ENCODE measurements at places on chromosomes 2 and 18.

DNA sequence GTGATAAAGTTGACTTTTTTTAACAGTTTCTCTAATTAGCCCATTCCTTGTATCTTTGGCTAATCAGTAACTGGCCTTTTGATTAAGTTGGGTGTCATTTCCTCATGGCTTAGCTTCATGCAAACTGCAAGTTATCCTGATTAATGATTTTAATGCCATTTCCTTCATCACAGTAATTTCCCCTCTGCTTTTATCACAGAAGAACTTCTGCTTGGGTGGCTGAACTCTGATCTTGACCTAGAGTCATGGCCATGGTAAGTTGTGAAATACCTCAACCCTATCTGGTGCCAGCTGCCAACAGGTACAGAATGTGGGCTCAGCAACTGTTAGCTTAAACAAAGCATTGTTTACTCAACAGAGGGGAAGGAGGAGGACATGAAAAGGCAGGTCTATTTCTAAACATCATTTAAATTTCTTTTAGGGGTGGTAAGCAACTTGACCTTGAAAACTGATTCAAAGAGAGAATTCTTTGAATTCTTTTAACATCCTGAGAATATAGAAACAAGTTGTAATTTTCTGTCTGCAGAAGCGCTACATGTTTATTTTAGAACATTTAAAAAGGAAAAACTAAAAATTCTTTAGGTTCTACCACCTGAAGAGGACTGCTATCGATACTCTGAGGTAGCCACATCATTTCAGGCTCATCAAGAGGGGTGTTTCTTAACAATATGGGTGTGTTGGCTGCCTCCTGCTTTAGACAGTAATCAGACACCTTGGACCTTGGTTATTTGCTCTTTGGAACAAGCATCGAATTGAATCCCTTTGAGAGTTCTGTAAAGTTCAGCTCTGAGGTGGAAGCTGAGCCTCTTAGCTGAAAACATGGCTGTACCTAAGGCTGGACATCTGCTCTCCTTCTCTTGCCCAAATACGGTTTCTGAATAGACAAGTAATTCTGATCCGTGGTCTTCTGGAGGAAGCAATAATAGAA is 39.7 kb downstream of the ANXA4 start:
- DNase-seq: peak; percentile 31

GRCh38 chr2:202114795-202115194 is 41.7 kb downstream of the KIAA2012 start:
- peak; percentile 17 for DNase-seq

DNA sequence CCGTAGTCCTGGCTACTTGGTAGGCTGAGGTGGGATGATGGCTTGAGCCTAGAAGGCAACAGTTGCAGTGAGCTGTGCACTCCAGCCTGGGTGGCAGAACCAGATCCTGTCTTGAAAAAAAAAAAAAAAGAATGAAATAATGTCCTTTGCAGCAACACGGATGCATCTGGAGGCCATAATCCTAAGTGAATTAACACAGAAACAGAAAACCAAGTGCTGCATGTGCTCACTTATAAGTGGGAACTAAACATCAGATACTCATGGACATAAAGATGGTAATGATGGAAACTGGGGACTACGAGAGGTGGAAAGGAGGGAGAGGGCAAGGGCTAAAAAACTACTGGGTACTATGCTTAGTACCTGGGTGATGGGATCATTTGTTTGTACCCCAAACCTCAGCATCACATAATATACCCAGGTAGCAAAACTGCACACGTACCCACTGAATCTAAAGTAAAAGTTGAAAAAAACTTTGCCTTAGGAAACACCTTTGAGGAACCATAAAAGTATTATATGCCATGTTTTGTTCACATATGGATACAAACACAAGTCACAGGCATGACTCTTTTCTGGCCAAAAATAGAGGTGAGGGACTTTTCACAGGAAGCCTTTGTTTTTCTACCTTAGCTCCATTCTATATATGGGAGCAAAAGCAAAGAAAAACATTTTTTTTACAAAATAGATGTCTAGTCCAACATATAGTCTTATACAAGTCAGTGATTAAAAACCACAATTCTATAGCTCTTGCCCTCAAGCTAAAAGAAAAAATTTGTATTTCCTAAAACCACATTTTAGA is 36.6 kb downstream of the GPR155 start:
- no peak for DNase-seq

GRCh38 chr2:164662066-164662465 is 40.8 kb upstream of the GRB14 start:
- DNase-seq: no peak

DNA sequence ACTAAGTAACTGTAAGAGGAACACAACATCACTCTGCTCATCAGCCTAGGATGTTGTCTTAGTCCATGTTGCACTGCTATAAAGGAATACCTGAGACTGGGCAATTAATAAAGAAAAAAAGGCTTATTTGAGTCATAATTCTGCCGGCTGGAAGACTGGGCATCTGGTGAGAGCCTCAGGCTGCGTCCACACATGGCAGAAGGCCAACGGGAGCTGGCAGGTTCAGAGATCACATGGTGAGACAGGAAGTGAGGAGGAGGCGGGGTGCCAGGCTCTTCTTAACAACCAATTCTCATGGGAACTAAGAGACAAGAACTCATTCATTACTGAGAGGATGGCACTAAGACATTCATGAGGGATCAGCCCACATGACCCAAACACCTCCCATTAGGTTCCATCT is 46.8 kb downstream of the EPG5 start:
- peak; percentile 19 for DNase-seq

DNA sequence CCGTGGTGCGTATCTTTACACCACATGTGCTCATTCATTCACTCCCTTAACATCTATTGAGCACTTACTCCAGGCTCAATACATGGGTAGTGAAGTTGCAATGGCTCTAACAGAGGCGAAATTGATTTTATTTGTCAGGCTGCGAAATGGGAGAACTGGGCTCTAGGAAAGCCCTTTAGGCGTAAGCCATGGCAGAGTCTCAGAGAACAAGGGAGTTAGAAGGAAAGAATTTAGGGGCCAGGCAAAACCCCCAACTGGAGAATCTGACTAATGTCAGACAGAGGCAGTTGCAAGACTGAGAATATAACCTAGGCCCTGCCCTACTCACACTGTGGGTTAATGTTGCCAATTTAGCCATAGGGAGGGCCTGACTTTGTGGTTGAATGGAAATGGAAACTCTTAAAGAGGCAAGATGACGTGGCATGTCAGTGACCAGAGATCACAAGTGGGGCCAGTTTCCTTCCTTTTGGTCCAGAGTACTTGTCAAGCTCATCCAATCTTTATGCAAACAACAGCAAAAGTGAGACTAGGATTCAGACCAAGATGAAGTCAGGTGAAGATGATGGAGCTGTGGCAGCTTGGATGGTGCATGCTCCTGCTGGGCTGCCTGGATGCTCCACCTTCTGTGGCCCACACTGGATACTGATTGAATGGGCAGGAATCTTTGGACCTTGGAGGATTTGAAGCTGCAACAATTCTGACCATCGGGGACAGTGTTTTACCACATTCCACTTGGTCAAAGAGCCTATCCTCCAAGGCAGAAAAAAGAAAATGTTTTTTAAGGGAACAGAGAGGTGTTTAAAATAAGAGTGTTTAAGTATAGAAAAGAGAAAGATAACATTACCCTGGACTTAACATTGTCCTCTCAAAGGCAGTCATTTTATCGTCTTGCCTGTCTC is 92.2 kb downstream of the CAPN13 start:
- DNase-seq: no peak

DNA sequence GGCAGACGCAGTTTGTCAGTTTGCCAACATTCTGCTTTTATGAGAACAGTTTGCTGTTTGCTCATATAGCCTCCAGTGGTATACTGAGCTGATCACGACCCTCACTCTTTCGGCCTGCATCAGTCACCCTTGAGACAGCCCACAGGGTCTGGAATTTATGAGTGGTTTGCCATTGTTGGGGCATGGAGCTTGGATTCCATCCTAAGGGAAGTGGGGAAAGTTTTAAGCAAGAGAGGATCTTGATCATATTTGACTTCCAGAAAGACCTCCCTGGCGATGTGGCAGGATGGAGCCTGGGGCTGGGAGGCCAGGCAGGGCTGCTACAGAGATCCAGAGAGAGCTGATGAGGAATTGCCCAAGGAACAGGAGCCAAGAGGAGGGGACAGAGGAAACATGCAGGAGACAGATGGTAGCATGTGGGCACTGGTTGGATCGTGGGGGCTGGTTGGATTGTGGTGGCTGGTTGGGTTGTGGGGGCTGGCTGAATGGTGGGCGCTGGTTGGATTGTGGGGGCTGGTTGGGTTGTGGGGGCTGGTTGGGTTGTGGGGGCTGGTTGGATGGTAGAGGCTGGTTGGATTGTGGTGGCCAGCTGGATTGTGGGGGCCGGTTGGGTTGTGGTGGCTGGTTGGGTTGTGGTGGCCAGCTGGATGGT is 27.3 kb upstream of the GPR17 start:
- no peak for DNase-seq

DNA sequence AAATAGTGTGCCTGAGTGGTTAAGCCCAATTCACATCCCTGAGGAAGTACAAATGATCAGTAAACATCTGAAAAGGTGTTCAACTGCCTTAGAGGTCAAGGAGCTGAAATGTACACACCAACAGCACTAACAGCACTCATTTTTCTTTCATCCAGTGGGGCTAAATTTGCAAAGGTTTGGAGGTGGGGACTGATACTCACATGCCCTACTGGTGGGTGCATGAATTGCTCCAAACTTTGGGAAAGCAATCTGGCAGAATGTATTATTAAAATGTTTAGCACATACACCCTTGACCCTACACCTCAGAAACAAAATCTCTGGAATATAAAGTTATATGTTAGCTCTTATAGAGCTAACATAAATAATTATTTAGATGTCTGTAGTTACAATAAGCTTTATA is 19.0 kb upstream of the FAM178B start:
- no peak for DNase-seq

DNA sequence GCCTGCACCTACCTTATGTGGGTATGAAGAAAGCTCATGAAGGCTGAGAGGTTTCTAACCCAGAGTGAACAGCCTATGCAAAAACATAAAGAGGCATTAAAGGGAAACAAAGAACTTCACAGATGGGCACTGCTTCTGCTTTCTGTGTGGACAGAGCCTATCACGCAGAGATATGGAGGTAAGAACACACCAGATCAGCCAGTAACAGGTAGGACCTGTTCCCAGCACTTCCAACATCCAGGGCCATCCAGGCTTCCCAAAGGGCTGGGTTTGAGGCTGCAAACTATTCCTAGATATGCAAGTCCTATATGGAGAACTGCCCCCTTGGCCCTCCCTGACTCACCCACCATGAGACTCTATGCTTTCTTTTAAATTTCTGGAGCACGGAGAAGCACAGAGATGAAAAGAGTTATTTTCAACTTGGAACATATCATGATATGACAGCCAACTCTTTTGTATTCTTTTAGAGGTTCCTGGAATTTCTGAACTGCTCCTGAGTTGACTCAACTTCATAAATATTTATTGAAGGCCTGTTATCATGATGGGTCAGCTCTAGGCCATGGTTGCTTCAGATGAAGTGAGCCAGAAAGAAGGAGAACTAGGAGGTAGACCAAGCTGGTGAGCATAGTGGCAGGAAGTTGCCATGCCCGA is 77.4 kb upstream of the PPP1CB start:
- no peak for DNase-seq

DNA sequence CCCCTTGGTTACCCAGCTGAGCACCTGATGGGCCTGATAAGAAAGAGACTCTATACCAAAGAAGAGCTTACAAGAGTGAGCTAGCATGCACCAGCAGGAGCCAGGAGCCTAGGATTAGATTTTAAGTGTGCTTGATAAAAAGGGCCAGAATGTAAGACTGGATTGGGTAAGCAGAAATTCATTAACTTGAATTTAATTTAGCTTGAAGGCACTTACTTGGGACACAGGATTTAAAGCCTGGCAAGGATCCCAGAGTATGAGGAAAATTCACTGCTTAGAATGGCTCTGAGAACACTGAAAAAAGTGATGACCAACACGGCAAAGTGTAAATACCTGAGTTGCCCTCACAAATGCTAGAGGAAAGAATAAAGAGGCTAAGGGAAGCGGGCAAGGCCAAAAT is 91.3 kb upstream of the RBBP8 start:
- no peak for DNase-seq

- DNase-seq: no peak
Measured at GRCh38 chr2:25632396-25632795, 41.0 kb downstream of the DTNB start.

- DNase-seq: no peak
Measured at GRCh38 chr2:9258953-9259399, 52.4 kb downstream of the ASAP2 start.

GRCh38 chr2:240506406-240507059 is 51.3 kb downstream of the ANKMY1 start:
- DNase-seq: no peak

DNA sequence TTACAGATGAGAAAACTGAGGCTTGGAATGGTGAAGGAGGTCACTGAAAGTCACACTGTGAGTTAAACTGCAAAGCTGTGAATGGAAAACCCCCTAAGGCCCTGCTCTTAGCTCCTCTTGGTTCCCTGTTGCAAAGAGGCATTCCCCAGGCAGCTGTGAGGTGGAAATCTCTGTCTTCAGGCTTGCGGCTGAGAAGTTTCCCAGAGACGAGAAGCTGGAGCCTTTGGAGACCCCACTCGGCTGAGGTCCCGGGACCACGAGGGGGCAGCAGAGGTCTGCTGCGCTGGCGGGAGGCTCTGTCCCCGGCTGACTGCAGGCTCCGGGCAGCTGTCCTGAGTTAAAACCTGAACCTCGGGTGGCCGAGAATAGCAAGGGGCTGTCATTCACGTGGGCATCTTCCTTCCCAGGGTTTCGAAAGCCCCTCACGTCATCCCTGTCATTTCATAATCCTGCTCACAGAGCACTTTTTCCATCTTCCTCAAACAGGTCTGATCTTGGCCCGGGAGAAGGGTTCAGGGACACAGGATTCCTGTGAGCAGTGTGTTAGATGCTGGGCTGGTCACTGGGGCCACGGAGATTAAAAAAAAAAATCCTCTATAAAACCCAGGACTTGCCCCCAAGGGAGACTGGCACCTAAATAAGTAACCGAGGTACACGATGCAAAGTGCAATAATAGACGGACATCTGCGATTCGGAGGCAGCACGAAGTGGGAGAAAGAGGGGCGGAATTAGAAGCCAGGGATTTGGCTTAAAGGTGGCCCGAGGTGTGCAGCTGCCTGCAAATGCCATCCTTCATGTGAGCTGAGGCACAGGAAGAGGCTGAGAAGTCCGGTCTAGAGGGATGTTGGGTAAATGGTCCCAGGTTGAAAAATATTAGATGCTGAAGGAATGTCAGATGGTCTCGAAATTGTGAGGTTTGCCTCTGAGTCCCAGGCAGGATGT is 24.6 kb upstream of the ATOH8 start:
- DNase-seq: peak; percentile 74
